GM12891 (cell line): ENCODE measurements at places on chromosomes 7 and 10.

- no peak for DNase-seq
Observed at GRCh38 chr7:106048706-106049020, 63.4 kb downstream of the SYPL1 start.

DNA sequence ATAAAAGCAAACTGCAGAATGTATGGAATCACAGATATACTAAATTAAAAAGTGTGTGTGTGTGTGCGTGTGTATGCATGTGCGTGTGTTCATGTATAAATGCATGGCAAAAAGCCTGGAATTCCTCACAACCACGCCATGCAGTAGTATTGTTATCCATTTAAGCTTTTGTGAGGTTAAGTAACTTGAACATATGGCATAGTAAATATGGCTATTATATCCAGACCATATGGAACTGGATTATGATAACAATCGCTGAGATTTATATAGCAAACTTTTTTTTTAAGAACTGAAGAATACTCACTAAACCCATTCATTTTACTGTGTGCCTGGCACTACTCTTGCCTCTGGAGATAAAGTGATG lies 22.3 kb upstream of the NANOS1 start:
- DNase-seq: no peak

GRCh38 chr7:20785157-20786048 lies 1.3 kb downstream of the SP8 start:
- no peak for DNase-seq

DNA sequence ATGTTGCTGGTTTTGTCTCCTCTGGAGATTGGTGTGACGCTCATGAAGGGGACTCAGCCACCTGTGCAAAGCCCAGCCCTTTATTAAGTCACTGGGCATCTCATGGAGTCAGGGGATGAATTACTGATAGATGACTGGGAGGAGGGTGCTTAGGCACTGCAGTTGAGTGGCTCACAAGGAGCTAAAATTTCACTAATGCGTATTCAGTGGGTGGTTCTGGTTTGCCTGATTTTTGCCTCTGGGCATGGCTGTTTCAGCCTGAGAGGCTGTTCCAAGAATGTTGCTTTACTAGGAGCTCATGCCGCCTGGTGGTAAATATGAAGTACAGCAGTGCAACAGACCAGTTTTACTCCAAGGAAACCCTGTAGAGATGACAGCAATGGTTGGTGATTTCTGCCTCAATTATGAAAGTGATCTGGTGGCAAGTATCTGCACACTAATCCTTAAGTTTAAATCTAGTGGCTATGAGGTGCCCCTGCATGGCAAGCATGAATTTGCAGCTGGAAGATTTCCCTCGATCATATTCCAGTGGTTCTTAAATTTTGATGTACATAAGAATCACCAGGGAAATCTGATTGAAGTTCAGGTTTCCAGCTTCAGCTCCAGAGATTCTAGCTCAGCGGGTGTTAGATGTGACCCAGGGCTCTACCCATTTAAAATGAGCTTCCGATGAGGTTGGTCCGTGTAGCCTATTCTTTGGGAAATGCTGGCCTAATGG lies 19.9 kb downstream of the ACTA2 start:
- no peak for DNase-seq

DNA sequence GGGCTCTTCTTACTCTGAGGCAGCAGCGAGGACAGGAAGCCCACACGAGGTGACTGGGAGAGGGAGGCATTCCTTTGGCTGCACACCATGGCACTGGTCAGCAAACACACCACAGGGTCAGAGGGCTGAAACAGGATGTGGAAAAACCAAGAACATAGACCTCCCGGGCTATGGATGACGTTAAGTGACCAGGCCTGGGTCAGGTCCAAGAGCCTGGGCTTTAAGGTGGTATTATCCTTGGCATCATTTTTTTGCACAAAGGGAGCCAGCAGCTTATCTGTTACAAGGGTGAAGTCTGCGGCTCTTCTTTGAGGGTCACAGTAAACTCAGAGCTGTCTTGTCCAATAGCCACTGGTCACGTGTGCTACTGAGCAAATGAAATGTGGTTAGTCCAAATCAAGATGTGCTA lies 7.0 kb downstream of the WDR91 start:
- DNase-seq: no peak

DNA sequence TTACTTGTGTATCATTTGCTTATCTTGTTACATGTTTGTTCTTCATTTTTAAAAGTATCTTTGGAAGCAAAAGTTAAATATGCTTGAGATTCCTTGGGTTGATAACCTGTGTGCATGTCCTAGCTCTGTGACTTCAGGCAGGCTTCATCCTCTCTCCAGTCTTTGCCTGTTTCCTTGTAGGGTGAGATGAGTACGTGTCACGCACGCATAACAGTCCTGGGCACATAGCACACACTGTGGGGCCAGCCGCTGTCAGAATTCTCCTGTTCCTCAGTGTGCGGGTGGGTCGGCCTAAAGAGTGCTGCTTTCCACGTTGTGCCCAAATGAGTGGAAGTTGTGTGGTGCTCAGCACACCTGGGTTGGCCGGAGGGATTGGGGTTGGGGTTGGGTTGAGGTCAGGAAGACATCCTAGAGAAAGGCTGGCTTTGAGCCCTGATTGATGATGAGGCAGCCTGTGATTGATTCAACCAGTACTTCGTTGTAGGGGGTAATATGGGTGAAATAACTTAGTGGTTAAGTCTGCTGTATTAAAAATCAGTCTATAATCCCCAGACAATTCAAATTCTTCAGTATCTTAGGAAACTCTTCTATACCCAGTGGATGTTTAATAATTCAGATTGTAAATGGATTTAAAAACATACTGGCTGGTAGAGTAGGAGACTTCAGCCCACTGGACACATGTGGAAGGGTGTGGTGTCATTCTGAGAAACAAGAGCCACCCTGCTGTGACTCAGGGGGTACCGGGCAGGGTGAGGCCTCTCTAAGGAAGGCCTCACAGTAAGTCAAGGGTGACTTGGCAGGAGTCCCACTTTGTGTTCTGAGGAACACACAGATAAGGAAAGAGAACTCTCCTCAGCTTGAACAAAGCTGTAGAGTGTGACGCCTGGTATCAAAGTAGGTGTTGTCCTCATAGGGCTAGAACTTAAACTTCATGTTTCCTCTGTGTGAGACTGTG lies 54.8 kb downstream of the DAGLB start:
- no peak for DNase-seq

- DNase-seq: peak; percentile 55
Observed at GRCh38 chr7:128697302-128697905, 25.3 kb downstream of the GARIN1A start.

DNA sequence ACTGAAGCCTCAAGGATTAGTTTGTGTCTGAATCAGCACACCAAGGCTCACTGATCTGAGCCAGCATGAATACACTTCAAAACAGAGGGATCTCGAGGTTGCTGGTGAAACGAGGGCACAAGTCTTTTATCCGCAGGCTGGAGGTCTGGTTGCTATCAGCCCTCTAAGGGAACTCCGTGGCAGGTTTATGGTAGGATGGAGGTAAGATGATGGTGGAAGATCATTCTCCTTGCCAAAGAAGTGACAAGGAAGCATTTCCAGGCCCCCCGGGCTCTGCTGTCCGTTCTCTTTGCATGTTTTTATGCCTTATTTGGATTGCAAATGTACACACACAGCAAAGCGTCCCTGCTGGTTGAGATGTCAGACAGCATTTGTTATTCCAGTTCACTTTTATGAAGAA lies 268.3 kb downstream of the ARHGAP12 start:
- DNase-seq: no peak

GRCh38 chr7:114369294-114369693 lies 45.3 kb upstream of the FOXP2 start:
- no peak for DNase-seq

GRCh38 chr7:1368682-1369571 lies 90.3 kb downstream of the MICALL2 start:
- DNase-seq: peak; percentile 75

GRCh38 chr10:132056663-132057062 lies 9.1 kb upstream of the JAKMIP3 start:
- DNase-seq: no peak

GRCh38 chr10:7027237-7027912 lies 383.5 kb downstream of the SFMBT2 start:
- no peak for DNase-seq

- DNase-seq: no peak
Observed at GRCh38 chr10:91513598-91514424, 103.7 kb downstream of the HECTD2 start.

DNA sequence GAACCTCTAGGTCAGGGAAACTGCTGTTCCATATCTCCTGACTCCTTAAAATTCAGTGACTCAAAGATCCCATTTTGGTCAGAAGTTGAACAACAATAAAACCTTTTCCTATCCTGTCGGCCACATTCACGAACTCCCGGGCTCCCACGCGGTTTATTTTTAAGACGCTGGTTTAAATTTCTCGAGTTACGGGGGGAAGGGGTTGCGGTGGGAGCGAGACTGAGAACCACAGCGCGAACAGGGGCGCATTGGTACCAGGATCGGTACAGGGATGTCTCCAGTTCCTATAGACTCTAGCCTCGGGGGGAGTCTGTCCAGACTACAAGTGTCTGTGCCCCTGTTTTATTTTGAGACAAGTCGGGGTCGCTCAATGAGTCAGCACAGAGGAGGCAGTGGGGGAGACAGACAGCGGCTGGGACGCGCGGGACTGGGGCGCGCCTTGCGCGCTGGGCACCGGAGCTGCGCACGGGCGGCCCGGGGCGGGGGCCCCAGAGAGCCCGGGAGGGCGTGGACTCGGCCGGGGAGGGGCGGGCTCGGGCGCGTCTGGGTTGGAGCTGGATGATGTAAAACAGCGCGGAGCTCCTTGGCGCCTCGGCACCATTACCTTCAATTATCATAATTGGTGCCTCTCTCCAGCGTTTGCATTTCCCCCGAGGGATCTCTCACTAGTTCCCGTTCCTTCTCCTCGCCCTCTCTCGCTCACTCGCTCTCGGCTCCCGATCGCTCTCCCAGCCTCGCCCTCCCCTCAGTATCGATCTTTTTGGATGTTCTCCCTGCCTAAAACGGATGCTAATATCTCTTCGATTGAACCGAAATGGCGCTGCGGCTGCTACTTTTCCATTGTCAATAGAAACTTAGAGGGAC lies 8.7 kb upstream of the BAMBI start:
- DNase-seq: no peak

- no peak for DNase-seq
Observed at GRCh38 chr7:49926720-49927119, 153.3 kb downstream of the VWC2 start.

GRCh38 chr7:33643530-33643929 lies 261.8 kb upstream of the BMPER start:
- DNase-seq: no peak

GRCh38 chr7:113813471-113813870 lies 105.3 kb downstream of the PPP1R3A start:
- DNase-seq: no peak

DNA sequence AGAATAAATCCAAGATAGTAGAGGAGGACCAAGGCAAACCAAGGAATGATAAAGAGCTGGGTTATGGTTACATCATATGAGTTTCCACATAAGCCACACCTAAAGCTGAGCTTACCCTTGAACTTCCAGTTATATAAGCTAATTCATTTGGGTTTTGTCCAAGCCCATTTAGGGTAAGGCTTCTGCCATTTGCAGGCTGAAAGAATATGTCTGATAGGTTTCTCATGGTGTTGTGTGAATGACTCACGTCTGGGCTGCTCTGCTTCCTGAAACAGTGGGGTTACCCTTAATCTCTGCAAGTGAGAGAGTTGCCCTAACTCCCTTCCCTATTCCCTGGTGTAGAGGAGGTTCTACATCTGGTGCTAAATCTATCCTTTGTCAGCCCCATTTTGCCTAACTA lies 60.8 kb downstream of the PTTG1IP2 start:
- no peak for DNase-seq

DNA sequence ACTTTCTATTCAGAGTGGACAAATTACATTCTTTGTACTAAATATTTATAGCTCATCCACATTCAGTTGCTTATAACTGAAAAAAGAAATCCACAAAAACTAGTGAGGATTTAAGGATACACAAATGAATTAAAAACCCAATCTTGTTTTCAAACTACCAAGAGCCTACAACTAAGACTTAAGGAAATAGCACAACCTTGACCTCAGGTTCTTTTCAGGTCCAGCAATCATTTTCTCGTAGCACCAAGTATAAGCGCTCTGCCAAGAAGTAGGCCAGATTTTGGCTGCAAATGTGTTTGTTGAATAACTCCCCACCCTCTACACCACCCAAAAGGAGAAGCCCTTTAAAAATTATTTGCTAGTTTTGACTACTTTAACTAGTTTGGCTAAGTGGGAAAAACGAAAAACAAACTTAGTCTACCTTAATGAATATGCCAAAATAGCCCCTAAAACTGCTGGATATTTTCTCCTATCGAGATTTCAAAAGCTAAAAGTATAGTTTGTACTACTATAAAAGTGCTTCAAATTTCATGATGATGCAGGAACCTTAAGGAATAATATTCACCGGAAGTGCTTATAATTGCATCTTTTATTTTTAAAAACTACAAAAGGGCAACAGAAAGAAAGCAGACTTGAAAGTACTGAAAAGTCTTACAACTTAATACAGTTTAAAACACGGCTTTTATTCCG lies 2.7 kb upstream of the KMT2E start:
- no peak for DNase-seq

- no peak for DNase-seq
Observed at GRCh38 chr7:24301703-24302102, 17.7 kb downstream of the NPY start.

DNA sequence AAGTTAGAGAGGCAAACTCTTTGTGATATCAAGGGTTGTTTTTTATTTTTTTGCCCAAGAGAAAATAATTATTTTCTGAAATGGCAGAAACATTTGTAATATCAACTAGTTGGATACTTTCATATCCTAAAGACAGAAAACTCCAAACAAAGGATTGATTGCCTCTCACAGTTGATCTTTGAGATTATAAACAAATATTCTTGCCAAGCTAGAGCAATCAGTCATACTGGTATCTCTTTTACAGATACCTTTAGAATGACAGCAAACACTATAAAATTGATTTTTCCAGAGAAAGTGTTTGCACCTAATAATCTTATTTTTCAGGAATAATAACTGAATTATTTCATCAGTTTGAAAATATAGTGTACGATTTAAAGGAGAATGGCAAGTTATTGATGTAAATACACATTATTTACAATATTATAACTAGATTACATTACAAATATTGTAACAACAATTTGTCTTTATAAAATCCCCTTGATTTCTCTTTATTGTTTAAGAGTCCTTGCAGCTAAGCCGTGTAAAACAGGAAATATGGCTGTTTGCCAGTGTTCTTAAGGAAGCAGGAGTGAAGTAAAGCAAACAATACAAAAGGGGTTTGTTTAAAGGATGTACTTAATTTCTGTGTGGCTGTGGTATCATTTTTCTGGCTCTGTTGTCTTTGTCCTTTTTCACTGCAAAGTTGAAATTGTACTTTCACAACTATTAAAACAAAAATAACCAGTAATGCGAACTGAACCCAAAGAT lies 58.4 kb downstream of the MAPK8 start:
- DNase-seq: no peak

- no peak for DNase-seq
Observed at GRCh38 chr10:57798830-57799229, 468.9 kb downstream of the IPMK start.

DNA sequence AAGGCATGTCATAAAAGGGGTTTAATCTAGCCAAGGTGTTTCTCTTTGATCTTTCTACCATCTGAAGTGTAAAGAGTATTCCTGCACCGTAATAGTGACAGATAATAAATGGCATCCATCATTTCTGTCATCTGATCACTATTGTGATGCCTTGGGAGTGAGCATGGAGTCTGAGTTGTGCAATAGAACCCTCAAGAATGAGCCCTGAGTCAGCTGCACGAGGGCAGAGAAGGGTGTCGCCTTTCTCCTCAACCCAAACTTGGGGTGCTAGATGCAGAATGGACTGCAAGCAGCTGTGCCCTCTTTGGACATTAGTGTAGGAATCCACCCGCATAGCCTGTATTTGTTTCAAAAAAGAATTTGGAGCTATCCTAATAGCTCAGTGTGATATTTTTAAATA lies 115.2 kb downstream of the ZNF37A start:
- no peak for DNase-seq
